ENCODE measurements at places on chromosomes 4 and X.

DNA sequence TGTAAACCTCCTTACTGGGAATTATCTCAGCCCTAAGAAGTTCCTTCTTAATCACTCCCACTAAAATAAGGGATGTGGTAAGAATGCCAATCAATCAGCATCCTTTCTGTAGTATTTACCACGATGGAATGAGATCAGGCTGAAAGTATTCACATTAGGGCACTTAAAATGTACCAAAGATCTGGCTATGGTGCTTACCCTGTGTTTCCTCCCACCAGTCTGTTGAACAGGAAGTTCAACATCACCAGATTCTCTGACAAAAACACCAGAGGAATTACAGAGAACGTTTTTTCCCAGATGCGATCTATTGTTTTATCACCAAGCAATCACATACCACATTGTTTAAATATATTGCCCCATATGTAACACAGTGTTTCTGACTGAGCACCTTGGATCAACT lies 2.1 kb upstream of the CLCN3 start:
- DNase-seq = no peak

DNA sequence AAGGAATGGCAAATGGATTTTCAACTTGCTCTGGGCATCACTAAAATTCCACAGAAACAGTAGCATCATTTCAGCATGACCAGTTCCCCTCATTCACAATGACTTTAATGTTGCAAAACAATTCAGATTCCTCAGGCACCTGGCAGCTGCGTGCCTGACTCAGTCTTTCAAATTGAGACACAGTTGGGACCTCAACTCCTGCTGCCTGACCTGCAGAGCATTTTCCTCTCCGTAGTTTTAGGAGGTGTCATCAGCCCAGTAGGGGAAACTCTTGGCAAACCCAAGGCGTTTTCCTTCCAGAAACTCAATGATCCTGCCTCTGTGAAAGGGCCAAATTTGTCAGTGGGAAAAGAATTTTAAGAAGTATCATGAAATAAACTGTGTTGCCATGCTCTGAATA lies 388.9 kb downstream of the SPRY1 start:
- DNase-seq = no peak

DNA sequence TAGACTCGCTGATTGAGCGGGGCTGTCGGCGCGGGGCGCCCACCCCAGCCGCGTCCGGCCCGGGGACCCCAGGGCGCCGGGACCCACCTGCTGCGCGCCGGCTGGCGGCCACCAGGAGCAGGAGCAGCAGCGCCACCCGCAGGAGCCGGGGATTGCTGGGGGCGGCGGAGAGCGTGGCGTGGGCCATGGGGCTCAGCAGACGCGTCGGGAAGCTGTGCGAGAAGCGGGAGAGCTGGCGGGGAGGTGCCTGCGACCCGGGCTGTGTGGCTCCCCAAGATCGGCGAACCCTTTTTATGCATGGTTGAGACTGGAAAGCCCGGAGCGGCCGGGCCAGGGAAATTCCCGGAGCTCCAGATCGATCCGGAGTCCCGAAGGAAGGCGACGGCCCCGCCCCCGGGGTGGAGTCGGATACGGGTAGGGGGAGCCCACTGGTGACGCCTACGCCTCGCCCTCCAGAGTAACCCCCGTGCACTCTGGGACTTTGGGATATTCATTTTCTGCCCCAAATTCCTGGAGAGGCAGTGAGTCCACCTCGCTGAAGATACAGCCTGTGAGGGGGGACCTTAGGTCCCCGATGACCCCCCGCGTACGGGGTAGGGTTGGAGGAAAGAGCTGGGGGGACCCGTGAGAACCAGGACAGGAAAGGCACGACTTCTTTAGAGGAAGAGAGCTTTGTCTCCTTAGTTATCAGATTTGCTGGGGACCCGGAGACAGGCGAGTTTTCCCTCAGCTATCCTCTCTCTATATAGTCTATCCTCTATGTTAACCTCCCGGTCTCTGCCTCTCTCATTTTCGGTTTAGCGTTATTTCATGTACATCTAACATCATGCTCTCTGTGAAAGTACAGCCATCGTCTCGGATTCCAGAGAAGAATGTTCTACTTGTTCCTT lies at the start of gene CXCL3:
CXCL3 (minus strand) TSS at position 265 of the 890 bp plus-strand sequence; CDS start at position 187, 78 bp downstream.
- DNase-seq = no peak

- no peak for DNase-seq
These were observed 756.9 kb downstream of the FAT4 start for GRCh38 chr4:126071346-126072333.

GRCh38 chr4:111596491-111596890 lies 548.8 kb upstream of the FAM241A start:
- DNase-seq = no peak

DNA sequence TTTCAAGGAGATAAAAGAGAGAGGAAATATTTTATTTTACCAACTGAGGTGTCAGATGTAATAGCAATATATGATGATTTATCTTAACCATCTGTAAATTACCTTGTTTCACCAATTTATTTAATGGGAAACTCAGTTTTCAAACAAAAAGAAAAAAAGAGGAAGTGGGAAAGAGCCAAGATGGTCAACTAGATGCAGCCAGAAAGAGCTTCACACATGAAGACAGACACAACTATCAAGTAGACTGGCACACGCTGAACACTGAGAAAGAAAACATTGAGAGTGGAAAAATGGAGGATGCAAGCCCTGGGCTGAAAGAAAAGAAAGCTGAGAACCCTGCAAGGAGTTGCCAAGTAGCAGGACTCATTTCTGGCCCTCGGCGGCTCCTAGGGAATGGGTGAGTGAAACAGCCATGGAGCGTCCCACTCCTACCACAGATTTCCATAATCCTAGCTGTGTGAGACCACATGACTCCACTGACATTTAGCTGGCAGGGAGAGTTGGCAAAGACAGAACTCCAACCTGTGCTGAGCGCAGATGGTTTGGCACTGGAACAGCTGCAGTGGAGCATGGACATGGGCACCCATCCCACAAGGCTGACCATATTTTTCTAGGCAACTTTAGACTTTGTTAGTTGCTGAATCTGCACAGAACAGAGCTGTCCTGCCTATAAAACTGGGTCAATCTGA lies 409.3 kb downstream of the FAM47B start:
- no peak for DNase-seq

DNA sequence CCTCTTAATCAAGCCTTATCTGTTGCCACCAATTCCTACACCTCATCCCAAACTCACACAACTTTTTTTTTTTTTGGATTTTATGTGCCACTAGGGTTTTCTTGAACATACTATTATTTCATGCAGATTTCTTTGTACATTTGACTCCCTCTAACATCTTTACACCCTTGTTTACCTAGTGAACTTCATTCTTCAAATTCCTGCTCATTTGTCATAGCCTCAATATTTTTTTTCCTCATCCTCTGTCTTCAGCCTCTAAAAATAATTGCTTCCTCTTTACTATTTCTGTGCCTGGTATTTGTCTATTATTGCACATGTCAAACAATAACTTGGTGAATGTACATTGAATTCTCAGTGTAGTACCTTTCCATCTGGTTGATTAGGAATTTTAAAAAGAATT lies 22.0 kb downstream of the NBDY start:
- no peak for DNase-seq

GRCh38 chr4:28313729-28314713 lies 1453.4 kb downstream of the STIM2 start:
- no peak for DNase-seq

GRCh38 chr4:186240848-186241491 lies 13.7 kb downstream of the KLKB1 start:
- no peak for DNase-seq

GRCh38 chr4:175656649-175657048 lies 155.4 kb downstream of the GPM6A start:
- DNase-seq = no peak

GRCh38 chrX:8504451-8504850 lies 39.8 kb downstream of the VCX3B start:
- DNase-seq = no peak

GRCh38 chrX:140317462-140317861 lies 187.4 kb downstream of the SOX3 start:
- no peak for DNase-seq

GRCh38 chr4:169279108-169279507 lies 8.4 kb upstream of the SH3RF1 start:
- no peak for DNase-seq

- no peak for DNase-seq
These were observed 4.0 kb downstream of the GRIA3 start for GRCh38 chrX:123188081-123188480.

- no peak for DNase-seq
These were observed 41.7 kb upstream of the CDKN2AIP start for GRCh38 chr4:183402771-183403170.

DNA sequence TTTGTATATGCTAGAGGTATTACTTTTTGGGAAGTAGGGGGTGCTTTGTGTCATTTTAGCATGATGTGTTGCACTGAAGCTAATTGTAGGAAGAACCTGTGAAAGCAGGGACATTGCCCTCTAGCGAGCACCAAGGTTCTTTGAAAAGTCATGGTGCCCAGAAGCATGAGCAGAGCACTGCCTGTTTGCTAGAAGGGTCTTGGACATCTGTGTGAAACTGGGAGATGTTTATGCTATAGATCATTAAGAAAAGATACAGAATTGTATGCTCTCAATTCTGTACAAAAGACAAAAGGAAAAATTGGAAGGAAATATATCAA lies 14.7 kb downstream of the GRPR start:
- no peak for DNase-seq

GRCh38 chrX:153724252-153725038 lies at the start of the genes ABCD1 and BCAP31:
Gene ABCD1, plus strand, starts transcription at chrX:153724856. Its CDS starts 411 bp downstream, at chrX:153725267.
Gene BCAP31, minus strand, starts transcription at chrX:153724387. Its CDS starts 1,143 bp downstream, at chrX:153723244.
- DNase-seq = peak; percentile 81

DNA sequence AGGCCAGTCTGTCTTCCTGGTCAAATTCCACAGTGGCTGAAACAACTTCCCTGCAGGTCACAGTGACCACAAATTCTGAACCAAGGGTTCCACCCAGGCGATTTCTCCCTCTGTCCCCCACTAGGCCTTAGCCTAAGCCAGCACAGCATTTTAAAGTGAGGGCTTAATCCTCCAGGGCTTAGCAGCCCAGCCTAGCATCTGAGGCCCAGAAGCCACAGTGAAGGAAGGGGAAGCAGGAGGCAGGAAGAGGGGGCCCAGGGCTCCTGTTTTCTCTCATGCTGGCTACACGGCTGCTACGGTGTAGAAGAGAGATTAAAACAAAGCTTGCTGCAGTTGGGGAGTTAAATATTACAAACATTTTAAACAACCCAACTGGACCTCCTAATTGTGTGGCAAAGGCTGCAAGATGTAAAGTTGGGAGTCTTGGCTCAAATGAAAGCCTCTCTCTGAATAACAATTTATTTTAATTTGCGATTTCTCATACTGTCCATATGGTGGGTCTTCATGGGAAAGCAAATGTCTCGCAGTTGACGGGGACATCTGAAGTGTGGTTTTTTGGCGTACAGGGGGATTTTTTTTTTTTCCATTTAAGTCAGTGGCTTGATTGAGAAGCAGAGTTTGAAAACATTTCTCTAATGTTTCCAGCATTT lies 170.8 kb upstream of the RAI2 start:
- DNase-seq = no peak

DNA sequence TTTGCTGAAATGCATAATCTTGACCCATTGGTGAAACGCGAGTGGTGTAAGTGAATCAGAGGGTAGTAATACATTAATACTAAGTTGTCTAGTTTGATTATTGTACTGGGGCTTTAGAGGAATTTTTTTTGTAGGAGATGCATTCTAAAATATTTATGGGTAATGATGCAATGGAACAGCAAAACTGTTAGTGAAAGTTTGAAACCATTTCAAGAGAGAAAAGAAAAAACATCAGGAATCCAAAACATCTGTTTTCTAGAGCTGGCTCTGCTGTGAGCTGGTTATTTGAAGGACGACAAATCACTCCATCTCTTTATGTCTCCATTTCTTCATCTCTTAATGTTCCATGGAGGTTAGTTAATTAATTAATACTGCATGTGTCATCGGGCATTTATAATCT lies 351.9 kb upstream of the FAT1 start:
- no peak for DNase-seq

- no peak for DNase-seq
These were observed 67.7 kb downstream of the RWDD4 start for GRCh38 chr4:183591301-183591700.

GRCh38 chrX:53018627-53019026 lies 30.0 kb upstream of the GPR173 start:
- DNase-seq = no peak

DNA sequence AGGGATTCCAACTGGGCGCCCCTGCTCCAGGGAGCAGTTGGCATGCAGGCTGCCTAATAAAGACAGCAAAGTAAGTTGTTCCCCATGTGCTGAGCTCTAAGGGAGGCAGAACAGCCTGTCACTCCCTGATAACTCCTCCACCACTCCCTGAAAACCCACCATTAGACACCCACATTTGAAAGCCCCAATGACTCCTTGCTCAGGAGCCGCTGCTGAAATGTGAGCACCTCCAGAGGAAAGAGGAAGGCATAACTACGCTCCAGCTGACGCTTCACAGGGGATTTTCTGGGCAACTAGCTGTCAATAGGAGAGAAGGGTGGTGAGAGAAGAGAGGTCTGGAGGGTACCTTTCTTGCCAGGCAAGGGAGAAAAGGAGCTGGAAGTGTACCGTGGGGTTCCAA lies 62.5 kb downstream of the NPY1R start:
- no peak for DNase-seq

GRCh38 chr4:124426279-124426678 lies 286.3 kb downstream of the ANKRD50 start:
- no peak for DNase-seq

DNA sequence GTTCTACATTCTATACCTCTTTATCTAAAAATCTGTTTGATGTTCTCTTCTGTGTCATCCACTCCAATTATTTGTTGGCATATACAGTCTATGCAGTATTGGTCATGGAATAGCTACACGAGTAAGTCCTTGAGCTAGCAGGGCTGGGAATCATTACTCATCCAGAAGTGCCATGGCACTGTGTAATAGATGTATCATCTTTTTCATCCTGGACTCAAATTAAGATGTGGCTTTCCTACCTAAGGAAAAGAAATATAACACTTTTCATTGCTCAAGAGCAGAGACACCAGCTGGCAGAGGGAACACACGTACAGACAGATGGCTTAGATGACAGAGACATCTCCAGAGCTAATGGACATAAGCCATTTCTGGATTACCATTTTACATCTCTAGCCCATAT lies 159.8 kb downstream of the FAM13A start:
- DNase-seq = no peak

GRCh38 chr4:36081185-36081584 lies 163.1 kb downstream of the ARAP2 start:
- no peak for DNase-seq

DNA sequence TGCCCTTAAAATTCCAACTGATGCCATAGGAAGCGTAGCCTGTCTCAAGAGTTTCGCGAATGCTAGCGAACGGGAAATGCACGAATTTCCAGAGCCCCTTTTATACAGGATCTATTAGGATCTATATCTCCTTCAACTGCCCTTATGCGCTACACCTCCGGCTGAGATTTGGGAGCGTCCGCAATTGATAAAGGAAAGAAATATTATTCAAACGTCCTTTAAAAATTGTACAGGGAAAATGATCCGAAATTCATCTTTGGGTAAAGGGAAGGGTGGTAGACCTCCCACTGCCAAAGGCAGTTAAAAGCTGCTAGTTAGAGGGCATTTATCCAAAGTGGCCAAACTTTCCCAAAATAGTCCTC lies 609 bp downstream of the NR3C2 start:
- DNase-seq = no peak

GRCh38 chrX:124045109-124045508 lies 83.6 kb downstream of the STAG2 start:
- DNase-seq = no peak

- DNase-seq = no peak
These were observed 63.2 kb downstream of the JAKMIP1 start for GRCh38 chr4:6137027-6137746.
